Activated CD8-positive, alpha-beta memory T cell treated with anti-CD3 and anti-CD28 coated beads, Interleukin-2, amount 50 U/mL, for 4 hours (primary cell): ENCODE measurements at places on chromosomes 1 and 21.

- DNase-seq: no peak
Measured at GRCh38 chr1:156045076-156045475, 8.5 kb downstream of the UBQLN4 start.

GRCh38 chr1:10824821-10825540 is 28.5 kb upstream of the CASZ1 start:
- no peak for DNase-seq

GRCh38 chr1:108079440-108080025 is 114.6 kb upstream of the VAV3 start:
- peak; percentile 40 for DNase-seq

GRCh38 chr1:111399792-111400610 is 27.5 kb downstream of the OVGP1 start:
- DNase-seq: peak; percentile 39

GRCh38 chr1:26626994-26627393 is 68.8 kb upstream of the ARID1A start:
- DNase-seq: no peak

GRCh38 chr1:11880911-11881748 is 22.4 kb upstream of the NPPB start:
- no peak for DNase-seq

GRCh38 chr1:30444850-30445249 is 278.5 kb downstream of the MATN1 start:
- no peak for DNase-seq

DNA sequence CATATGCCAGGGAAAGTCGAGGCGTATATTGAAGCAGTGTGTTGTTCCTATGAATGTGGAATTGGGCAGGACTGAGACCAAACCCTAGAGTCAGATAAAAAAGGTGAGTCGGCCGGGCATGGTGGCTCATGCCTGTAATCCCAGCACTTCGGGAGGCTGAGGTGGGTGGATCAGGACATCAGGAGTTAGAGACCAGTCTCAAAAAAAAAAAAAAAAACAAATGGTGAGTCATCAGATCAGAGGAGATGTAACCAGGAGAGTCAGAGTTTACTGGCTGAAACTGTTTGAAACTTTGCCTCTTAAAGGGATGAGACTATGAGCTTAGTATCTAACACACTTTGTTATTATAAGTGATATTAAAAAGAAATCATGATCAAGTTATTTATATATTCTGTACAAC is 26.4 kb upstream of the SYCP1 start:
- DNase-seq: no peak
